ENCODE measurements at places on chromosomes 4 and X. TPM values are rescaled to one million over a fixed set of nuclear protein-coding genes. Genes with fewer than 3 reads are reported as not detected.

CSN1S1 gene
- not detected for total RNA-seq

GRCh38 chr4:38804654-38805295, at the start of gene TLR1:
TSS of gene TLR1 (minus strand) at chr4:38804791. CDS start at chr4:38798831, 5,960 bp downstream.
- DNase-seq, result peak; percentile 42

- no peak for DNase-seq
Observed at GRCh38 chr4:54101190-54102041, 1.5 kb downstream of the GSX2 start.

DNA sequence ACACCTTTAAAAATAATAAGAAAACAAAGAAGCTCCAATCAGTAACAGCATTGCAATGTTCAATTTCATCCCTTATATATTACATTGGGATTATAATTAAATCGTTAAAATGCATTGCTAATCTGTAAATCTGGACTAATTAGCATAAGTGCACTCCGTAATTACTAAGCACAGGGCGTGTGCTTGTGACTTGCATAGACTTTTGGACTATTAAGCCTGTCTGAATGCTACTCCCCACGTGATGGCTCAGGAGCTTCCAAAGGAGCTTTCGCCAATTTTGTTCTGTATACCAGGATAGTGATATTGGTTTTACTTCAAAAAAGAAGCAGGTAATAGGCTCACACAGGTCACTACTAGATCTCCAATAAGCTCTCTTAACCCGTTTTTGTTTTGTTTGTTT, 497.1 kb downstream of the SMARCA1 start:
- no peak for DNase-seq

- DNase-seq, result no peak
Observed at GRCh38 chr4:3364199-3364598, 71.4 kb downstream of the RGS12 start.

DNA sequence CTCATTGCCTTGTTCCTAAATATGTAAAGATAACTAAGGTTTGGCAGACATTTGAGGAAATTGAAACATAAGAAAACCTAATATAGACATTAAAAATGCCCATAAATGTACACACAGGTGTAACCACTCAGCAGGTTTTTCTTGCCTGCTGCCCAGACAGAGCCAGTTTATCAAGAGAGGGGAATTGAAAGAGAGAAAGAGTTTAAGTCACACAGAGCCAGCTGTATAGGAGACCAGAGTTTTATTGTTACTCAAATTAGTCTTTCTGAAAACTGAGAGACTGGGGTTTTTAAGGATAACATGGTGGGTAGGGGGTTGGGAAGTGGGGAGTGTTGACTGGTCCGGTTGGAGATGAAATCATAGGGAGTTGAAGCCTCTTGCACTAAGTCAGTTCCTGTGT, 119.0 kb downstream of the CFAP299 start:
- no peak for DNase-seq

DNA sequence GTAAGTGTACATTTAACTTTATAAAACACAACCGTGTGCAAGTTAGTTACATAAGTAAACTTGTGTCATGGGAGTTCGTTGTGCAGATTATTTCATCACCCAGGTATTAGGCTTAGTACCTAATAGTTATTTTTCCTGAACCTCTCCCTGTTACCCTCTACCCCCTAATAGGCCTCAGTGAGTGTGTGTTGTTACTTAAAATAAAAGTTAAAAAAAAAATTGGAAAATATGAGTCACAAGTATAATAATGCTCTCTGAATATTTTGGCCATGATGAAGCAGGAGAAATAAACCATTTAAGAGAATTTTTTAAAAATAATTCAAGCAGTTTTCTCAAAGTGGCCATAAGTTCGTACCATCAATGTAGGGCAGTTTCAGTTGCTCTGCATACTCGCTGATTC, 105.1 kb upstream of the GRID2 start:
- peak; percentile 34 for DNase-seq

GRCh38 chr4:101853028-101853427, 62.5 kb downstream of the BANK1 start:
- no peak for DNase-seq

- DNase-seq, result no peak
Observed at GRCh38 chr4:37279894-37280592, 35.5 kb downstream of the NWD2 start.

DNA sequence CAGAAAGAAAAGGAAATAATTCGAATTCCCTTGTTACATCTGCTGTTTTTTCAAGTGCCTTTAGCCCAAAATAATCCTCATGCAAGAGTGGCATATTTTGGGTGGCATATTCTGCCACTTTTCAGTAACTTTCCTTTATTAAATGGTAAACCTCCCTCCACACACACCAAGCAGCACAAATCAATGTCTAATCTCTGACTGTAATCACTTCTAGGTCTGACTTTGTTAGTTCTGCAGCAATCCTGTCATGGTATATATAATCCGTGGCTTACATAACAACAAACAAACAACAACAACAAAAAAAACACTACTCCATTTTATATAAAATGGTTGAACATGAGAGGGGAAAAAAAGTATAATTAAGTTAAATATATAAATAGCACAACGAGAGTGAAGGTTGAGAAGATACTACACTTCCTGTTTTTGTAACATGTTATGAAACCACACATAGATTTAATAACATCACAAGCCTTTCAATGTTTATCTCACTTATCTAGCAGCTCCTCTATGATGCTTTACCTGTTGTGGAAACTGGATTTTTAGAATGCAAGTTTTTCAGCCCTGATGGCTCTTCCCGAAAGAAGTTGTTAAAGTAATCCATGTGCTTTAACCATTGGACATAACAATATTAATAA, 715.4 kb downstream of the GRXCR1 start:
- no peak for DNase-seq

- DNase-seq, result no peak
Observed at GRCh38 chrX:153620576-153620975, 21.6 kb upstream of the CCNQ start.

Measured in HFFc6 (cell line).